M059J (cell line): ENCODE measurements at places on chromosomes 1 and 21.

- DNase-seq: peak; percentile 27
These were observed 61.4 kb downstream of the FASLG start for GRCh38 chr1:172720339-172720738.

DNA sequence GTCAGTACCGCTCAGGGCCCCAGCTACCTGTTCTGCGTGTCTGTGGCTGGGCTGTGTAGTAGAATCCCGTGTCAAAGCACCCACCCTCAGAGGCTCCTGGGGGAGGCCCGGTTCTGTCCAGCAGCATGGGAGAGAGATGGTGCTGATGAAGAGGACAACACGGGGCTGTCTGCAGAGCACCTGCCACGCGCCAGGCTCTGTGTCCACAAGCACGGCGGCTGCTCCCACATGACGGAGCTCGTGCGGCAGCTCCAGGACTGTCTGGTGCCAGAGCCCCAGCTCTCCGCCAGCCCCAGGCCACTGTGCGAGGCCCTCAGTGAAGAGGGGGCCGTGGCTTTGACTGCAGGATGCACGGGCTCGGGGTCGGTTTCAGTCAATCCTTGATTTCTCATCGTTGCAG, 42.0 kb upstream of the TSPEAR start:
- no peak for DNase-seq

DNA sequence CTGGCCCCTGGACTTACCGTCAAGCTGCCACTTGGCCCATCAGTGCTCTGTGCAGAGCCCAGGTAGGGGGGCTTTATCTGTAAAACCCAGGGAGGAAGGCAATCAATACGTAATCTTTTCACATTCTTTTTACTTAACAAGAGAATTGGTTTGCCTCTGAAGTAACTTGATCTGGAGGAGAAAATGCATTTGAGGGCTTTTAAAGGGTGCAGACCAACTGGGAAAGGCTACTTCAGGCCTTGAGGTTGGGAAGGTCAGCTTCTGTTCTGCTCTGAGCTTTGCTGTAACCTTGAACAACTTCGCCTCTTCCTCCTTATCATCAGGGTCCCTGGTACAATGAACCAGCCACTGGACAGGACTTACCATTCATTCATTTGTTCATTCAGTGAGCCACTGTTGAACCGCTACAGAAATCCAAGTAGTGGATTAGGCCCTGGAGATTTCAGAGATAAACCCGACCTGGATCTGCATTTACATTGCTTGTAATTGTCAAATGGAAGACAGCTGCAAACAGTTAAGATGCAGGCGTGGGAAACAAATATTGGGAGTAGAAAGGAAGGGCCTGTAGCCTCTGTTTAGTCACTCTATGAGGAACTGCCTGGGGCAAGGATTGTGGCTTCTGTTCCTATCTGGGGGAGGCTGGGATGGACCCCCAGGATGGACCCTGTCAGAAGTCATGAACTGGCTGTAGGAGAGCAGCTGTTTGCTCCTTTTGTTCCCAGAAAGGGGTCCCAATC, 90.9 kb downstream of the MAN1C1 start:
- DNase-seq: peak; percentile 88

GRCh38 chr1:188061881-188062280, 1233.1 kb downstream of the PLA2G4A start:
- DNase-seq: no peak

- DNase-seq: no peak
These were observed 422 bp upstream of the RLF start for GRCh38 chr1:40160806-40161124.

- no peak for DNase-seq
These were observed 9.1 kb downstream of the EXO1 start for GRCh38 chr1:241857131-241857530.

DNA sequence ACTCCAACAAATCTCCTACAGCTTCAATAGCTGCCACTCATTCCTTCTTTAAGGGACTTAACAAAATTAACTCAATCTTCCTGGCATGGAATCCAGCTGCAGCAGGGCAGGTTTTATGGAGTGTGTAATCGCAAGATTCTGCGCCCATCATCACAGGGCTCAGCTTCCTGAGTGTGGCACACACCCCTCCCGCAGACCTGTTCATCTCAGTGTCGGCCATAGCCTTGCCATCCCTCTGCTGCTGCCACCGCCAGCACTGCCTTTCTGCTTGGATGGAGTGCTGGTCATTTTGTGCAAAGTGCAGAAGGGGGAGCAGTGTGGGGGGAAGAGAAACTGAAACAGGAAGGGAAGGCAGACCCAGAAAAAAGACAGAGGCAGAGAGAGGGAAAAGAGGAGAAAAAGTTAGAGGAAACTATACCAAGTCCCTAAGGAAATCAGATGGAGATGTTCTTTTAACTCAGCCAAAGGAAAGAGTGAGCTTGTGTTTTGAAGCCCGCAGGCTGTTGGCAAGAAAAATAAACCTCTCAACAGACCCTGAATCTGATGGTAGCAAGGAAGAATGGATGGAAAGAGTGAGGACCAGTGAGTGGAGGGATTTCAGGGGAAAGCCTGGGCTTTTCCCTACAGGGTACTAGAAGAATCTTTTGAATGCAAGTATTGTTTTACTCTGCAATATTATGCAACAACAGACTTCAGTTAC, 324.2 kb downstream of the SEC16B start:
- no peak for DNase-seq

GRCh38 chr1:197144570-197145325, 1.7 kb downstream of the ASPM start:
- peak; percentile 77 for DNase-seq

DNA sequence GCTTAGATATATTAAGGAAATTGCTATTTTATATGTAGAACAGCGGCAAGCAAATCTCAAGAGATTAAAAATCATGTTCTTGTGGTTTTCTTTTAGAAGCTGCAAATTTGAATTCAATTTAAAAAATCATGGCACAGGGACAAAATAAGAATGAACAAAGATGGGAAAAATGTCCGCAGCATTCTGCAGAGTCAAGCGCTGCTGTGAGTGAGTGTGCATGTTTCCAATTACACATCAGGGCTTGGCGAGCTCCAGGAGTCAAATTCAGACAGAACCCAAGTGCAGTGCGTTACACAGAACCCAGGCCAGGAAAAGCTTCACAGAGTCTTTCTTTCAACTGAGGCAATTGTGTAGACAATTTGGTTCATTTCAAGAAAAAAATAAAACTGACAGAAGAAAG, 33.3 kb upstream of the ERG start:
- DNase-seq: no peak

DNA sequence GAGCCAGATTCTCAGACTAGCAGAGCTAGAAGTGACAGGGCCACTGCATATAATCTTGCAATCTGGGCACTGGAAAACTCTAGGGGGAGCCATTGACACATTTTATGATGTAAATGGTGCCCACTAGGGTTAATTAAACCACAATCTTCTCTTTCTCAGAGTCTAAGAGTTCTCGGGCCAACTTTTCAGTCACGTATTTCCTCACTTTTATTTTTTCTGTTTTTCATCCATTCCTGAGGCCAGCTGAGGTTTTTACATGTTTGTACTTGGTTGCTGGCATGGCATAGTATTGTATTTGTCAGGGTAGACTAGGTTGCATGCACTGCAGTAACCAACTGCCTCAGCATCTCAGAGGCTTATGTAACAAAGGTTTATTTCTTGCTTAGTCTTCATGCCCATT, 138.2 kb downstream of the ZNF326 start:
- peak; percentile 44 for DNase-seq

GRCh38 chr1:47692196-47692595, 254.4 kb downstream of the FOXD2 start:
- DNase-seq: no peak

GRCh38 chr1:24463776-24464735, 38.6 kb upstream of the RCAN3 start:
- peak; percentile 12 for DNase-seq

DNA sequence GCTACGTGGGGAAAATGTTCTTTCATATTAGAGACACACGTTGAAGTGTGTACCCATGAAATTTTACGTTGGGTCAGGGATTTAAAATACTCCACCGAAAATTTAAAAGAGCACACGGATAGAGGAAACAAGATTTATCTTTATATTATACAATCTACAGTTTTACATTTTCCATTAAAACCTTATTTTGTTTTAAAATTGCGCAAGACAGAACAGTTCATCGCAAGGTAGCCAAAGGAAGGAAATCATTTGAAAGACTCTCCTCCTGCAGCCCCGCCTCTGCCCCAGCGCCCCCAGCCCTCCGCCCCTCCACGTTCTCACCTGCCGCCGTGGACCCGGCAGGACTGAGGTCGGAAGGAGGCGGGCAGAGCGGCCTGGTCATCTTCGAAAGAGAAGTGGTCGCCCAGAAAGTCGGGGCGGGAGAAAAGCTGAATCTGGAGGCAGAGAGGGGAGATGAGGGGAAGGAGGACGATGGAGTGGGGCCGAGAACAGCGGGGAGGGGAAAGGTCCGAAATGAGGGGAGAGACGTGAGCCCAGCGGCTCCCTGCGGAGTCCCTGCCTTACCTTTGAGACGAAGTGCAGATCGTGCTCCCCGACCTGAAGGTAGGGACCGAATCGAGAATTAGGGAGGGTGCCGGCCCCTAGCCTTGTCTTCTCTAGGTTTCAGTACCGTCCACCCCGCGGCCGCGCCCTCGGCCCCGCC, 18.0 kb downstream of the CRYBG2 start:
- no peak for DNase-seq

DNA sequence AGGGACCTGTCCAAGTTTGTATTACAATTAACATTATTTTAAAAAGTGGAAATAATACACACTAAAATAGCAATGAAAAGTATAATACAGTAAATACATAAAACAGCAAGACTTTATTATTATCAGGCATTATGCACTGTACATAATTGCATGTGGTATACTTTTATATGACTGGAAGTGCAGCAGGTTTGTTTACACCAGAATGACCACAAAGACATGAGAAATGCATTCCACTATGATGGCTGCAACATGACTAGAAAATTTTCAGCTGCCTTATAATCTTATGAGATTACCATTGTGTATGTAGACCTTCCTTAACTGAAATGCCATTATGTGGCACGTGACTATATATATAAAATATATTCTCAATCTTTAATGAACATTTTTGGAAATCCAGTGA, 1699.6 kb downstream of the KCNT2 start:
- DNase-seq: peak; percentile 39

DNA sequence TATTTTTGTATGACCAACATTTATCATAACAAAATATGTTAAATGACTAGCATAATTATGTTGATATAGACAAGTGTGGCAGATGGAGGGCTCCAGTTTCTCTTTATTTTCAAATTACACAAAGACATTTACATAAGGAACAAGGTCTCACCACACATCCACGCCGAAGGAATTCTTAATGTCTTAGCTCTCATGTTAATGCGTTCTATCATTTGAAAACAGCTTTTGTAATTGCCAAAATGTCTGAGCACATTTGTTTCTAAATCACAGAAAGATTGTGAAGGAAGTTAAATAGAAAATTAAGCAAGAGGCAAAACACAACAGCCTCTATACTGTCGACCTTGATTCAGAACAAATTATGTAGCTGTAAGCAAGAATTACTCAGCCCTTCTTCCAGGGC, 223.0 kb upstream of the NR5A2 start:
- DNase-seq: no peak

GRCh38 chr1:223329252-223329651, 34.7 kb downstream of the SUSD4 start:
- DNase-seq: no peak

DNA sequence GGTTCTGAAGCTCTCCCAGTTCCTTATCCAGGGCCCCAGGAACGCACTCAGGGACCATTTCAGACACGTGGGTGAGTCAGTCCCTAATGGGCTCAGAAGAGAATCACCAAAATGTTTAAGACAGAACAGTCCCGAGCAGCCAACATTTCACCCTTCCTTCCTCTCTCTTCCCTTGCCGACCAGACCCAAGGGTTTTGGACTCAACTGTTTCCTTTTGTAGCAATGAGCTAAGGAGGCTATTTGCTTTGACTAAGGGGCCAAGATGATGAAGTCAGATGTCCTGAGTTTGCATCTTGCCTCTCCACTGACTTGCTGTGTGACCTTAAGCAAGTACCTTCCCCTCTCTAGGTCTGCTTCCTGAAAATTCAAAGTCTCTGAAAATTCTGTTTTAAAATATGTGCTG, 472.3 kb upstream of the VAMP3 start:
- DNase-seq: peak; percentile 70

- DNase-seq: no peak
These were observed 2.9 kb upstream of the RHEX start for GRCh38 chr1:206049919-206050600.

DNA sequence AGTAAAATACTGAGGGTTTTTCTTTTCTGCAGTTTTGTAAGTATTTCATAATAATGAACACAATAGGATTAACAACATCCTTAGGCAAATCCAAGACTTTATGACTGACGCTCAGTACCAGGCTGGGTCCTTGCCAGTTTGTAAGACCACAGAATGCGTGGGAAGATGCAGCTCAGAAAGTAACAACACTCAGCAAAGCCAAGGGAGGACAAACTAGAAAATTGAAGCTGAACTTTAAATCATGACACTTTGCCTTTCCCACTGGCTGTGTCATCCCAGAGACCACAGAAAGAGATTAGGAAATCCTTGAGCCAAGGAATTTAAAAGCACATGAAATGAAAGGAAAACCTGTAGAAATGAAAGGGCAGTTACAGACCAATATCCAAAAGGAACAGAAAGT, 426.3 kb upstream of the CHRM3 start:
- peak; percentile 73 for DNase-seq

GRCh38 chr21:37467082-37467481, 100.5 kb downstream of the DYRK1A start:
- DNase-seq: peak; percentile 51

- peak; percentile 35 for DNase-seq
These were observed 24.5 kb upstream of the DISC1 start for GRCh38 chr1:231601824-231602672.

GRCh38 chr1:85957760-85958159, 198.8 kb downstream of the COL24A1 start:
- DNase-seq: no peak

- DNase-seq: peak; percentile 46
These were observed 70.8 kb upstream of the CLDN14 start for GRCh38 chr21:36550761-36551160.

DNA sequence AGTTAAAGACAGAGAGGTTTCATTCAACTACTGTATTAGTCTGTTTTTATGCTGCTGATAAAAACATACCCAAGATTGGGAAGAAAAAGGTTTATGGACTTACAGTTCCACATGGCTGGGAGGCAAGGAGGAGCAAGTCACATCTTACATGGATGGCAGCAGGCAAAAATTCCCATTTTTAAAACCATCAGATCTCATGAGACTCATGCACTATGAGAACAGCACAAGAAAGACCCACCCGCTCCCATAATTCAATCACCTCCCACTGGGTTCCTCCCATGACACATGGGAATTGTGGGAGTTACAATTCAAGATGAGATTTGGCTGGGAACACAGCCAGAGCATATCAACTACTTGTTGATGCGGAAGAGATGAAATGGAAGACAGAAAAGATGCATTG, 9.2 kb downstream of the GPR161 start:
- peak; percentile 13 for DNase-seq

- DNase-seq: no peak
These were observed 76.3 kb upstream of the CSF3R start for GRCh38 chr1:36559061-36559460.

DNA sequence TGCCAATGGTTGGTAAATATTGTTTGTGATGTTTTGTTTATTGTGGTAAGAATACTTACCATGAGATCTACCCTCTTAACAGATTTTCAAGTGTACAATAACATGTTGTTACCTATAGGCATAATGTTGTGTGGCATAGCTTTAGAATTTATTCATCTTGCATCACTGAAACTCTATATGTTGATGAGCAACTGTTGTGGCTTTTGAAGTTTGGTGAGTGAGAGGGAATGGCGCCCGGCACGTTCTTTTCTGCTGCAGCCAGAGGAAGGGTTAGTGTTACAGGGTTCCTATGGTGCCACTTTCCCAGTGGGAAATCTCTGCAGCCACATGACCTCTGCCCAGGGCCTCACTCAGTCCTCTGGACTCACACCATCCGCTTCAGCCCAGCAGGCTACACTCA, 342.5 kb upstream of the ADGRL2 start:
- DNase-seq: no peak

- DNase-seq: no peak
These were observed 6.3 kb downstream of the MORN1 start for GRCh38 chr1:2384941-2385481.
